Kidney glomerular epithelial cell (primary cell): ENCODE measurements at places on chromosomes 2 and 18.

GRCh38 chr2:31940920-31941319, 69.9 kb downstream of the MEMO1 start:
- DNase-seq, result no peak

GRCh38 chr2:39188960-39189494, 54.7 kb downstream of the CDKL4 start:
- DNase-seq, result no peak

DNA sequence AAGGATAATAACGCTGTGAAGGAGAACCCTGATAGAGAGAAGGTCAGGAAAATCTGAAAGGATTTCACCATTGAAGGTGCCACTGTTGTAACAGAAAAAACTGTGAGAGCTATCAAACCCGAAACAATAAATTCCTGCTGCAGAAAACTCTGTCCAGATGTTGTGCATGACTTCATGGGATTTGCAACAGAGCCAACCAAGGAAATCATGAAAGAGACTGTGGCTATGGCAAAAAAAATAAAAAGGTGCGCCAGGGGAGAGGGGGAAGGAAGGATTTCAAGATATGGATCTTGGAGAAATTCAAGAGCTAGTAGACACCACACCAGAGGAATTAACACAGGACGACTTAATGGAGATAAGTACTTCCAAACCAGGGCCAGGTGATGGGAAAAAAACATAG, 88.0 kb downstream of the LDLRAD4 start:
- DNase-seq, result no peak

DNA sequence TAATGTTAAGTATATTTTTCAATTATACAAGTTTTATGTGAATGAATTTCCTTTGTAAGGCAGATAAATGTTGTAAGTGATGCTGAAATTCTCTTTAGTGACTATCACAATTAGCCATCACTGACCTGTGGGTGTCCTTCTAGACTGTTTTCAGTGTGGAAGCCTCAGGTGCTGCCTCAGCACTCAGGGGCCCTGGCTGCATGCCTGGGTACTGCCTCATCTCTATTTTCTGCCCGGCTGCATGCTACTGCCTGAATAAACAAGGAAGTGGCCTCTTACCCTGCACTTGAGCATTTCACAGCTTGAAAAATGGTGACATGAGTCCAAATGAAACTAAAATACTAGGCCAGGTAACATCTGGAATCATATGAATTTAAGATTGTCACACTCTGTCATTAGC, 787.6 kb upstream of the SALL3 start:
- DNase-seq, result peak; percentile 81

DNA sequence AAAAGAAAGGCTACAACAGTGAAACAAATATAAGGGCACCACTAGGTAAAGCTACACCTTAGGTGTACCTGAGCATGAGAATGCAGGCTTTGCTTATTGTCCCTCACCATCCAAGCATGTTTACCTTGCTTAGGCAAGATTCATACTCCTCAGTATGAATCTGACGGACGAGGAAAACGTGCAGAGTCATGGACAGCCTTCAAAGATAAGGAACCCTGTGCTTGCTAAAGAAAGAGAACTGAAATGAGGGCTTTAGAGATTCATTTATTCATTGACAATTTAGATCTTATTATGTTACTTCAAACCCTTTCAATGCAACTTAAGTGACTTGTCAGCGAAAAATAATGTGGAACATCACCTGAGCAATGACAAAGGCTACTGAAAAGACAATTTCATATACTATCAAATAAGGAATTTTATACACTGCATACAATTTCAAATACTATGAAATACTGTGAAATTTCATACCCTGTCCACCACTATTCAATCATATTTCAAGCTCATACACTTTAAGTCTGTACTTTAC, 21.7 kb downstream of the CLASP1 start:
- DNase-seq, result no peak

DNA sequence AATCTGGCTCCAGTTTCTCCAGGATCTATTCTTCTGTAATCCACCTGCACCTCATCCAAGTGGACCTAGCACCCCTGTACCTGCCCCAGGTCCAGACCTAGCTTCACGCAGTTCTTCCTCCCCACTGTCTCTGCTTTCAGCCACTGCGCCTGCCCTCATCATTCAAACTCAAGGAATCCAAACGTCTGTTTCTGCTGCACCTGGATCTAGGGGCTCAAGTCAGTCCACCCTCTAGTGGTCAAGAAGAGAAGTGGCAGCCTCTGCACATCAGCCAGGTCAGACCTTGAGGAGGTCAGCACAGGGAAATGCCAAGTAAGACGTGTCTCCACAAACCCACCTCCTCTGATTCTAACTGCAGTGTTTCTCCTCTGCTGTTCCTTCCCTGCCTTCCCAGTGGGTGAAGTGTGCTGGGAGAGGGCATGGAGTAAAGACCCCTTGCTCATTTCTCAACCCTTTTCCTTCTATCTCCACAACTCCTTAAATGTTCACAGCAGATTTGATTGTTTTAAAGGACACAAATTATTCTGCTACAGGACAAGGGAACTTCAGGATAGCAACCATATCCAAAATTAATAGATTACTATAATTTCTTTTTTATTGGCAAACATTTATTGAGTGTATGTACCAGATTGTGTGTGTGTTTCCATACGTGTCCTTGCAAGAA, 8.6 kb upstream of the RNF152 start:
- DNase-seq, result peak; percentile 44

GRCh38 chr2:57602733-57603132, 443.9 kb upstream of the VRK2 start:
- no peak for DNase-seq

- no peak for DNase-seq
Measured at GRCh38 chr18:11607906-11608305, 1.5 kb upstream of the SLC35G4 start.

DNA sequence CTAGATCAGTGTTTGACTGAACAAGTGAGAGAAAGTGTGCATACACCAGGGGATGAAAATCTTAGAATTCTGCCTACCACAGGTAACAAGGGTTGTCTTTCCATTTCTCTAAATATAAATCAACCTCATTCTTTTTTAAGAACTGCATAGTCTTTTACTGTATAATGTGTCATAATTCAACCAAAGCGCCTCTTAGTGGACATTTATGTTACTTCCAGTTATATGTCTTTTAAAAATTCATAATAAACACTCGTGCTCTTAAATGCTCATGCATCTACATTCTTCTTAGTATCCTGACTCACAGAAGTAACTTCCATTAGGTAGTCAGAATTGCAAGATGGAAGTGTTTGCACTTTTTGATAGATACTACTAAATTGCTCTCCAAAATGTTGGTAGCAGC, 76.2 kb downstream of the CHRNA1 start:
- peak; percentile 51 for DNase-seq

DNA sequence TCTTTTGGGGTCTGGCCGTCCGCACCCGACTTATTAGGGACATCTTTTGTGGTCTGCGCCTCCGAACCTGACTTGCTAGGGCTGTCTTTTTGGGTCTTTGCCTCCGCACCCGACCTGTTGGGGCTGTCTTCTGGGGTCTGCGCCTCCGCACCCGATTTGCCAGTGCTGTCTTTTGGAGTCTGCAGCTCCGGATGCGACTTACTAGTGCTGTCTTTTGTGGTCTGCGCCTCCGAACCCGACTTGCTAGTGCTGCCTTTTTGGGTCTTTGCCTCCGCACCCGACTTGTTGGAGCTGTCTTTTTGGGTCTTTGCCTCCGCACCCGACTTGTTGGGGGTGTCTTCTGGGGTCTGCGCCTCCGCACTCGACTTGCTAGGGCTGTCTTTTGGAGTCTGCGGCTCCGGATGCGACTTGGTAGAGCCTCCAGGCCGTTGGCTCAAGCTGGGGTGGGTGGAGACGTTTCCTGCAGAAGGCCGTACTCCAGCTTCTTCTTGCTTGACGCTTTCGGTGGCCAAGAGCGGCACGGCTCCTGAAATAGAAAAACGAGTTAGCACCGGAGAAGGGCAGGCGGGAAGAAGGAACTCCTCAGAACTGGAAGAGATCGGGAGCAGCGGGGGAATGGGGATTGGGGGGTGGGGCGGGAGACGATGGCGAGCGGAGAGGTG, 498 bp downstream of the TGOLN2 start:
- DNase-seq, result no peak

GRCh38 chr2:195683174-195683573, 26.1 kb downstream of the SLC39A10 start:
- no peak for DNase-seq

DNA sequence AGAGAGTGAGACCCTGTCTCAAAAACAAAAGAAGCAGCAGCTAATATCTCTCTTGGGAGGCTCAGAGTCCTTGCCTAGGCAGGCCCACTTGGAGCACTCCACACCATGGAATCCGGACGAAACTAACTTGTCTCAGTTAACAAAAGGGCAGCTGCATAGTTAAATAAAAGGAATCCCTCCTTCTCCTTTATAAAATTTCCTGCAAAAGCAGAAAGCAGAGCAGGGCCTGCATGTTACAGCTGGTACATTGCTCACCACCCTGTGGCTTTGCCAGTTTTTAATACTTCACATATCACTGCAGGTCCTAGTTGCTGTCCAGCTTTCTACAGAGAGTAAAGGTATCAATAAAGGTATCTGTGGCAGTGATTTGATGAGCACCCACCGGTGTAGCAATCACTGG, 93.6 kb downstream of the ASAP2 start:
- no peak for DNase-seq

DNA sequence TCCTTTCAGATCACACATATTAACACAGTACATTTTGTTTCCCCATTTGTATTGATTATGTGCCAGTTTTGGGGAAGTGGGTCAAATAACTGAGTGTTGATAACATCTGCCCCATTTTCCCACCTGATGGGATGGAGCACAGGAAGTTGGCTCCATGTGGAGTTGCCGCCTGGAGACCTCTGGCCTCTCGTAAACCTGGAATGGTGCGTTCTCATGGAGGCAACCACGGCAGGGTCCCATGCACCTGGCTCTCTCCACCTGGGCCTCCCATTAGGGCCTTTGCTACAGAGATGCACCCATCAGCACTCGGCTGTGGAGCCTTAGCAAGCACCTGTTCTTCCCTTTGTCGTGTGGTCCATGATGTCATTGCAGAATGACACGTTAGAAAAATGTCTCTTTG, 130.6 kb downstream of the MBP start:
- no peak for DNase-seq

DNA sequence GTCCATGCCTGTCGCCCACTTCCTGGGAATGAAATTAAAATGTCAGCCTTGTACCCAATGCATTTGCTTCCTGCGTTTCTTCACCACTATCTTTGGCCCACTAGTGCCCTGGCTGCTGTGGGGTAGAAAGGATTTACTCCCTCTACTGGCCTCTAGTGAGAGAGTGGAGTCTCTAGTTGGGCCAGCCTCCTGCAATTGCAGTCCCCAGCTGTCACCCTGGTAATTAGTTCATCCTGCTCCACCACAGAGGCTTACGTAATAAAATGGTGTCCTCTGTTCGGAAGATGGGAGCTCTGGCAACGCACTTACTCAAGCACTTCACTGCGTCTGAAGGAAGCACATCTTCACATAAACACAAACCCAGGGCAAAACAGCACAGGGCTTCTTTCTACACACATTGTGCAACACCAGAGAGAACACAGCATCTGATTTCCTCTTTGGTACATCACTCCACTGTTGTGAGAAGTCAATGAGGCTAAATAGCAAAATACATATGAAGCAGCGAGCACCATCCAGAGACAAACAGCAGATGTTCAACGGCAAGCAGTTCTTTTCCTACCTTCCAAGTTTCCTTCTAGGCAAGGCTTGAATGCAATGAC, 274.6 kb downstream of the LRATD1 start:
- no peak for DNase-seq

DNA sequence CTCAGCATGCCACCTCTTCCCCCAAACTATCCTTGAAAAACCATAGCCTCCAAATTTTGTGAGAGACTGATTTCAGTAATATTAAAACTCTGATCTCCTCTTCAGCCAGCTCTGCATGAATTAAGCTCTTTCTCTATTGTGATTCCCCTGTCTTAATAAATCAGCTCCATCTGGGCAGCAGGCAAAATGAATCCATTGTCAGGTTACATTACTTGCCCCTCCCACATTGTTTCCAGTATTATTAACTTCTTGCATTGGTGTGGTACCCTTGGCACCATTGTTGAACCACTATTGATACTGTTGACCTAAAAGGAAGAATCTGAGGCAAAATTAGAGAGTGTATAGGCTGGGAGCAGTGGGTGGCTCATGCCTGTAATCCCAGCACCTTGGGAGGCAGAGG, 512.2 kb upstream of the VRK2 start:
- DNase-seq, result no peak

DNA sequence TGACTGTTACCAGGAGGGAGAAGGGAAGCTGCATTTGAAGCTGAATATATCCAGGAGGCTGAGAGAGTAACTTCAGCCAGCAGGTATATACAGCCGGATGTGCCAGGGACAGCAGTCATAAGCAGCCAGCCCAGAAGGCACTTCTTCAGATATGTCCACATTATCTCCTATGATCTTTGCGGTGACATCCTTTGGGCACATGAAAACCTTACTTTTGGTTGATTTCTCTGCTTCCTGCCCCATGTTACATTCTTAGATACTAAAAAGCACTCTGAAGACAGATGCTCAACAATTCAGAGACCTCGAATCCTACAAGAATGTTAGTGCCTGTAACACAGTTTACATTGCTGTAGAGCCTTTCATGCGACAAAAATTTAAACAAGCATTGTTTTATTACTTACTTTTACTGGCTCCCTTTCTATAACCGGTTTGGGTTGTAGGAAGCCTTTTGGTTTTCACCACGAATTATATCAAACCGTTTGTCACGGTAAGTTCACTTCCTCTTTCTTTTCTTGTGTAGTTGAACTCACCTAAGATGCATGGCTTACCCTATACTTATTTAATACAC, 50.3 kb upstream of the TLK1 start:
- DNase-seq, result no peak

DNA sequence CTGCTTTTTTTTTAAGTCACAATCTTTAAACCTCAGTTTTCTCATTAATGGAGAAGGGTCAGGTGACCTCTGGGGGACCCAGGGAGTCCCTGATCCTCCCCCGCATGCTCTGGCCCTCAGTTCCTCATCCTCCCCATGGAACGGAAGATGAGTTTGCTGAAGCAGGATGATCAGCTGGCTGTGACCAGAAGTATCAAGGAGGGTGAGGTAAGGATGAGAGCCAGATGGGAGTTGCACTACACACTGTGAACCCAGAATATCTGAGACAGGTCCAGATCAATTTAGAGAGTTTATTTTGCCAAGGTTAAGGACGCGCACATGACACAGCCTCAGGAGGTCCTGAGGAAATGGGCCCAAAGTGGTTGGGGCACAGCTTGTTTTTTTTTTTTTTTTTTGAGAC, 3.8 kb downstream of the CATIP start:
- DNase-seq, result peak; percentile 18

GRCh38 chr2:20562540-20563225, 88.2 kb downstream of the HS1BP3 start:
- DNase-seq, result no peak

- DNase-seq, result no peak
Measured at GRCh38 chr2:98695255-98695654, 35.7 kb downstream of the MGAT4A start.
